ENCODE measurements at places on chromosomes 2 and 18.

GRCh38 chr2:63594660-63595059, 5.9 kb downstream of the MDH1 start:
- no peak for DNase-seq

- DNase-seq: no peak
Measured at GRCh38 chr18:62128157-62128556, 58.7 kb downstream of the PIGN start.

GRCh38 chr2:114127372-114127771, 237.5 kb downstream of the ACTR3 start:
- DNase-seq: no peak

DNA sequence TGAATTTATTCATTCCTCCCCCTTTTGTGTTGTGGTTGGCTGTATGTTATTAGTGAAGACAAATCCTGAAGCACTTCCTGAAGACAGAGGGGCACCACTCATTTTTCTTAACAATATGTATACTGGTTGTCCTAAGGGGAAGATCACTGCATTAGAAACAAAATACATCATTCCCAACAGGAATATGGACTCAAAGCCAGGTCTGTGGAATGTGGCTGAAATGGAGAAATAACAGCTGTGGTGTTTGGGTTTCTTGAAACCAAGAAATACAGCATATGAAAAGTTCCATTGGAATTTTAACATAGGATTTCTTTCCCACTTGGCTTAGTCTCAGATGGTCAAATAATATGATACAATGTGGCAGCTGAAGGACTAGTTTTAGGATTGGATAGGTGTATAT, 267.6 kb downstream of the KCNE4 start:
- DNase-seq: no peak

- DNase-seq: no peak
Measured at GRCh38 chr2:210965472-210965871, 409.1 kb downstream of the CPS1 start.

DNA sequence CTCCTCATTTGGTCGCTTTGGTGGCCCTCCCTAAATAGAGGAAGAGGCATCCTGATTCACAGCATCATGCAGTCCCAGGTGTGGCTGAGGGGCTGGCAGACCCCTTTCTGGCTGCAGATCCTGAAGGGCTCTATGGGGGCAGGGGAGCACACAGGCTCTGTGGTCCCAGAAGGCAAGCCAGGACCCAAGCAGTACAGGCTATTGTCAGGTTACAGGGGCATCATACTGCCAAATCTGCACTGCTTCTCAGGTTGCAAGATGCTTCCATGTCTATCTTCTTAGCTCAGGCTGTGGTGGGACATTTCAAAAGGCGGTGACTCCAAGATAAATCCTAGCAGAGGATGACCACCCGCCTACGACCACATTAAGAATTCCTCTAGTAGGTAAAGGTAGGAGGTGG, 54.3 kb downstream of the TTC32 start:
- no peak for DNase-seq

- DNase-seq: no peak
Measured at GRCh38 chr2:64137996-64138395, 6.2 kb downstream of the PELI1 start.
